ENCODE measurements at places on chromosomes 4 and X.

DNA sequence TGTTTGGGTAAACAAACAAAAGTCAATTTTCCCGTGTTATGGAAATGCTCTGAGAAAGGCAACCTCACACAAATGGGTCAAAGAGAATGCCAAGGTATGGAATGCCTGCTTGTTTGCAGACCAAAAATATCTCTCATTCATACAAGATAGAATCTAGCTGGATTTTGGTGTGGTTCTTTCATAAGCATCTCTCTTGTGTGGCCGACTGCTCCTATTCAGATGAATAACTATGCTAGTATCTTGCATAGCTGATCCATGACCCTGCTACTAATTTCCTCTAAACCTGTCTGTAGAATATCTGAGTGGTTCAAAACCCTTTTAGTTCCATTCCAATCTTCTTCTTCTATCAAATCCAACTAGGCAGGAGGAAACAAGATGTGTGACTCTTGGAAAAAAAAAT is 28.2 kb upstream of the SORBS2 start:
- DNase-seq, result no peak

DNA sequence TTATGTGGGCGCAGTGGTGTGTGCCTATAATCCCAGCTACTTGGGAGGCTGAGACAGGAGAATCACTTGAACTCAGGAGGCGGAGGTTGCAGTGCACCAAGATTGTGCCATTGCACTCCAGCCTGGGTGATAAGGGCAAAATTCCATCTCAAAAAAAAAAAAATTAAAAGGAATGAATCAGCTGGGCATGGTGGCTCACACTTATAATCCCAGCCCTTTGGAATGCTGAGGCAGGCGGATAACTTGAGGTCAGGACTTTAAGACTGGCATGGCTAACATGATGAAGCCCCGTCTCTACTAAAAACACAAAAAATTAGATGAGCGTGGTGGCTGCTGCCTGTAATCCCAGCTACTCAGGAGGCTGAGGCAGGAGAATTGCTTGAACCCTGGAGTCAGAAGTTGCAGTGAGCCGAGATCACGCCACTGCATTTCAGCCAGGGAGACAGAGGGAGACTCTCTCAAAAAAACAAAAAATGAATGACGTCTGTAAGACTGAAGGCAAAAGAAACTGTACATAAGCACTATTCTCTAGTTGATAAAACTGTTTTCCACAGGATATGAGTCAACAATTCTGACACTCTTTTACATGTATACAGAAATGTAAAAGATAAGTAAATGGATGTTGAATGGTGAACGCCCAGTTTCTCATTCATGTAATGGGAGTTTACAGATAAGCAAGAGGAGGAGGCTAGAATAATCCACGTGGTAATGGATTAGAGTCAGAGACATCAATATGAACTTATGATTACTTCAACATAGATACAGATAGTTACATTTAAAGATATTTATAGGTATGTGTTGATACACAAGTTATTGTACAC is 22.2 kb downstream of the CENPC start:
- DNase-seq, result no peak

GRCh38 chr4:128107766-128108165 is 46.7 kb downstream of the LARP1B start:
- DNase-seq, result no peak

GRCh38 chrX:2145692-2146367 is 354.9 kb downstream of the DHRSX start:
- DNase-seq, result no peak

GRCh38 chrX:281166-281999 is at the start of gene PLCXD1:
TSS of gene PLCXD1 (plus strand) at chrX:281381. CDS start at chrX:284188, 2,807 bp downstream.
- no peak for DNase-seq

DNA sequence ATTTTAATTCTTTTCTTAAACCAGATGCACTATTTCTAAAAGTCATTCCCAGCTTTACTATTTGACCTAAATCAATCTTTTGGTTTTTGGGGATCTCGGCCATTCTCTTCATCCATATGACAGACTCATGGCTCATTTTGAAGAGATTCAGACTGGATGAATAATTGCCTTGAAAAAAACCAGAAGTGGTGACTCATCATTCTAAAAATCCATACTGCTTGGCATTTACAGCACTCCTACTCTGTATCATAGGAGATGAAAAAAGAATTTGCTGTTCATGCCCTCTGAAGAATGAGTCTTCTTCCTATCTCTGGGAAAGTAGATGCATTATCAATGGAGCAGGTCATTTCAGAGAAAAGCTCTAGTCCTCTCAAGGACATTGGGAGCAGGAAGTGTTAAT is 220.5 kb upstream of the RPS6KA3 start:
- no peak for DNase-seq

GRCh38 chr4:13968723-13969122 is 341.2 kb upstream of the BOD1L1 start:
- no peak for DNase-seq

GRCh38 chrX:119189595-119189994 is 46.5 kb upstream of the PGRMC1 start:
- DNase-seq, result no peak

DNA sequence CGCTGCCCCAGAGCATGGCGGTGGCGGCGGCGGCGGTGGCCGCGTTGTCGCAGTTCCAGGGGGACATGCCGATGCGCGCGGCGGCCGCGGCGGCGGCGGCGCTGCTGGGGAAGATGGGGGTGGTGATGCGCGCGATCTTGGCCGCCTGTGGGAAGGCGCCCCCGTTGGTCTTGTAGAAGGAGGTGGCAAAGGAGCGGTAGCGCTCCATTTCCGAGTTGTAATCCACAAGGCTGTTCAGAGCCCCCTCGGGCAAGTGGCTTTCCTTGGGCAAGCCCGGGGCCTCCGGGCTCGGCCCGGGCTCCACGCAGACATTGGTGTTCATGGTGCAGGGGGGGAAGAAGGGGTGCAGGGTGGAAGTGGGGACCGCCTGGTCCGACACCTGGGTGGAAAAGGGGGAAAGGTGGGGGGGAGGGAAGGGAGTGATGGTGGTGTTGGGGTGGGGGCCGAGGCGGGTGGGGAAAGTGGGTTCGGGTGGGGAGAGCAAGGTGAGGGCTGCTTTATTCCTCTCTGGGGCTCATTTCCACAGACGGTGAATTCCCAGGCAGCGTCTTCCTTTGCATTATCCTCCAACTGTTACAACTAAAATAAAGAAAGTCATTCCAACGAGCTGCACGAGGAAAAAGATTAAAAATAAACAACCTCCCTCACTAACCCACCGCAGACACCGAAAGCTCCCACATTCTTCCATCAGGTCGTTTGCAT is 3.1 kb downstream of the CXXC4 start:
- DNase-seq, result no peak

- DNase-seq, result no peak
Observed at GRCh38 chr4:159386620-159387019, 283.7 kb downstream of the RAPGEF2 start.

- no peak for DNase-seq
Observed at GRCh38 chr4:76108467-76109181, 34.1 kb downstream of the ART3 start.

- no peak for DNase-seq
Observed at GRCh38 chr4:36786519-36786918, 458.0 kb upstream of the NWD2 start.

DNA sequence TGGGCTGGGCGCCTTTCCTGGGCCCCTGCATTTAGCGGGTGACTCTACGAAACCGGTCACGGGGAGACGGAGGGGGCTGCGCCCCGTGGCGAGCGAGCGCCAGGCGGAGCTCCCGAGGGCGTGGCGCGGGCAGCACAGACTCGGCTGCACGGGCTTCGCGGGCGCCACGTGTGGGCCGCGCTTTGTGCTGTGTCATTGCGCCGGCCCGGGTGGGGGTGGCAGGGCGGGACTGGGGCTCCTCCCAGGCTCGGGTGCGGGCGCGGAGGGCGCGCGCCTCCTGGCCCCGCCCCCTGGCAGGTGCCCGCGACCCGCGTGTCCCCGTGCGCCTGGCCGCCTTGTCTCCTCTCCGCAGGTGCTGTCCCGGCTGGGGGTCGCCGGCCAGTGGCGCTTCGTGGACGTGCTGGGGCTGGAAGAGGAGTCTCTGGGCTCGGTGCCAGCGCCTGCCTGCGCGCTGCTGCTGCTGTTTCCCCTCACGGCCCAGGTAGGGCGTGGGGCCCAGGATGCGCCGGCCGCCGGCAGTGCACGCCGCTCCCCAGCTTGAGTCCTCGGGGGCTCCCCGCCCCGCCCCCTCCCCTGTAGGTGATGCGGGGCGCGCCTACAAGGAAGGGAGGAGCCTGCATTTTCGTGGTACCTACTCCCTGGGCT is 651 bp downstream of the UCHL1 start:
- DNase-seq, result peak; percentile 29

GRCh38 chrX:120380699-120381098 is 18.8 kb downstream of the ATP1B4 start:
- DNase-seq, result no peak

DNA sequence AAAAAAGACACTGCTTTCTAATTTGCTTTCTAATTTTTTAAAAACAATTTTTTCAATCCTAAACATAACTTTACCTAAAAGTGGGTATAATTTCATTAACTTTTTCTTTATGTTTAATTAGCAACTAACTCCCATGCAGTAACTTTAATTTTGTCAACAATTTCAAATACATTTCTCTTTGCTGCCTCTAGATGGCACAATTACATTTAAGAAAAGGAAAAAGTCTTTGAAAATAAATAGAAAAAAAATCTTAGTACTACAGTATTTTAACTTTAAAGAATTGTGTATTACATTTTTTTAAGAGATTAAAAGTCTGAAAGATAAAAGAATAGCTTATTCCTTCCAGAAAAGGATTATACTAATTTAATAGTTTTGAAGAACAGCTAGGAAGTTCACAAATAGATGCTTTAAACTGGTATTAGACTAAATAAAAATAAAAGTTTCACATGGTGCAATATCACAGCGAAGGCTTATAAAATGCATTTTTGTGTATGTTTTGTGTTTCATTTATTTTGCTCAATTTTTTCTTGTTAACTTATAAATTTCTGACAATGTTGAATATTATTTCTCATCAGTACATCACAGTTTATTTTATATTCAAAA is 105.1 kb downstream of the ADGRA3 start:
- no peak for DNase-seq

DNA sequence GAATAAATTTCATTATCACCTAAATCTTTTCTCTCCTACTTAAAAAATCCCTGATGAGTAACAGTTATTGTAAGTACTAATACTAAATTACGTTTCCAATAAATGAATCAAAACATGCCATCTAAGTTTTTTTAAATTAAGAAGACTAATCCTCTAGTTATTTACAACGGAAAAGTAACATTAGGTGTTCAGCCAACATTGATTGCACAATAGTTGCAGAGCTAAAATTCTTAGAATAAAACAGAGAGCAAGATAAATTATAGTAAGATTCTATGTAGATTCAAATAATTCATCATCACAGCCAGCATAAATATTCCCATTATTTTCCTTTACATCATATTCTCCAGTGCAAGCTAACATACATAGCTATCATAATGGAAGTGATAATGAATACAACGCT is 139.2 kb downstream of the HDX start:
- DNase-seq, result no peak

DNA sequence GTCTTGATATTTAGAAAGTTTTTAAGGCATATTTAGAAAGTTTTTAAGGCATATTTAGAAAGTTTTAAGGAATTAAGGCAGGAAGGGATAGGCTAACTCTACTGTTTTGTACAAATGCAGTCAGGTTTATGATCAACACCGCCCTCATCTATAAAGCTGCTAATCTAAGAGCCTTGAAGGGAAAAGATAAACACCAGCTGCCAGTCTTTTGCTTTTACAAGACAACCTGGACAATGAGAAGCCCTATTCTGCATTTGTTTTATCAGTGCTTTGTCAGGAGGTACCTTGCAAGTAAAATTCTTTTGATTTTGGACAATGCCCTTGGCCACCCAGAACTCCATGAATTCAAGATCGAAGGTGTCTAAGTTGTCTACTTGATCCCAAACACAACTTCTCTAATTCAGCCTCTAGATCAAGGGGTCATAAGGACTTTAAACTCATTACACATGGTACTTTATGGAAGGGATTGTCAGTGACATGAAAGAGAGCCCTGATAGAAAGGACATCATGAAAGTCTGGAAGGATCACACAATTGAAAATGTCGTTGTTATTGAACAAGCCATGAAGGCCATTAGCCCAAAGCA is 39.8 kb downstream of the IL15 start:
- no peak for DNase-seq

- no peak for DNase-seq
Observed at GRCh38 chr4:47468706-47469365, 5.3 kb upstream of the COMMD8 start.

All from DMS79 (cell line).